ENCODE measurements at places on chromosomes 12 and 14.

DNA sequence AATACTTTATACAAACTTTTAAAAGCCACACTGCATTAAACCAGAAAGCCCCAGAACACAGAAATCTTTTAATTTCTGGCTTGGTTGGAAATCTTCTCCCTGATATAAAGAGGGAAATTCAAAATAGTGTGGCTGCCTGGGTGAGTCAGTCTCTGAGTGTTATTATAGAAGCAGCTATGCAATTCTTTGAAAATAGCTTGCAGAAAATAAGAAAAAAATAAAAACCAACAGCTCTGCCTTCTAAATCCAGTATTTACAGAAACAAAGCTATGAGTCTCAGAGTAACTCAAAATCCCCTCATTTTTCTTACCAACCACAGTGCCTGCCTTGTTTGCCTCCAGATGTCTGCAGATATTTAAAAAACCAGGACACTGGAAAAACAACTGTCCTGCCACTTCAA is 68.6 kb upstream of the FERMT2 start:
- no peak for DNase-seq
- no peak overlapping the region for H3K4me3 ChIP-seq
- H3K27ac ChIP-seq: no peak overlapping the region

- no peaks in the 10 kb centered on the region for H3K36me3 ChIP-seq
- DNase-seq: no peak
- no peak overlapping the region for H3K4me3 ChIP-seq
- no peak overlapping the region for H3K27ac ChIP-seq
- H3K27me3 ChIP-seq: no peaks in the 10 kb centered on the region
Observed at GRCh38 chr12:113103756-113104450, 31.7 kb downstream of the RASAL1 start.

- DNase-seq: peak; percentile 43
- H3K27me3 ChIP-seq: no peaks in the 10 kb centered on the region
- no peak overlapping the region for H3K4me3 ChIP-seq
- peaks cover 19% of the 10 kb centered on the region for H3K36me3 ChIP-seq
- H3K4me1 ChIP-seq: peaks cover 5% of the 10 kb centered on the region
- peak overlapping the region; percentile 88 for H3K27ac ChIP-seq
Observed at GRCh38 chr12:109588461-109589239, 15.1 kb downstream of the MVK start.

DNA sequence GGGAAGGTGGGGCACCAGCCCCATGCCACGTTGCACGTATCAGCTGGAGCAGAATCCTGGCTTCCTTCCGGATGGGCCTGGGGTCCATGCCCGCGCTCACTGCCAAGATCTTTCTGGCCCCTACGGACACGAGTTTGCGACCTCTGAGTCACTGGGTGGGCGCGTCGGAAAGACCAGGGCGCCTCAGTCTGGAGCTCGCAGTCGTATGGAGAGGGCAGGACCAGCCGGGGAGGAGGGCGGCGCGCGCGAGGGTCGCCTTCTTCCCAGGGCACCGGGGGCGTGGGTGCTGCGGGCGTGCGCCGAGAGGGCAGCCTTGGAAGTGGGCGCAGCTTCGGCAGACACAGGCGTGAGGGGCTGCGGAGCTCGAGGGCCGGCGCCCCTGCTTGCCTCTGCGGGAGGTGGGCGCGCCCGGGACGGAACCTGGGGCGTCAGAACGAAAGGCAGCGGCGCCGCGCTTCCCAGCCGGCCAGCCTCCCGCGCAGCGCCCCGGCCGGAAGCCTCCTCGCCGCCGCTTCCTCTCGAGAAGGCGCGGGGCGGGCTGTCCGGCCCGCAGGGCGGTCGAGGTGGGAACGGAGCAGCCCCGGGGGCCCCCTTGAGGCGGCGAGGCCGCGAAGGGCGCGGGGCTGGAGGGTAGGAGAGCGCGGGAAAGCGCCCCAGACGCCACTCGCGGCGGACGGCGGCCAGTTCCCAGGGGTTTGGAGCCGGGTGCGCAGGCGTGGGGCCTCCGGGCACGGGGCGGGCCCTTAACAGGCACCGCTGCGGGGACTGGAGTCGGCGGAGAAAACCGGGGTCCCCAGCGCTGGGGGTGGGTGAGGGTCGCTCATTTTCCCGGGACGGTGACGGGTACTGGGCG is at the start of gene ARL6IP4:
Gene ARL6IP4, plus strand, starts transcription at position 499 of the 853 bp plus-strand sequence. CDS start 459 bp downstream, outside the sequence.
- no peaks in the 10 kb centered on the region for H3K36me3 ChIP-seq
- peak; percentile 68 for DNase-seq
- no peaks in the 10 kb centered on the region for H3K27me3 ChIP-seq
- H3K27ac ChIP-seq: peak within 1 kb of the TSS; percentile 72
- H3K4me3 ChIP-seq: peak within 1 kb of the TSS; percentile 91

GRCh38 chr14:64008016-64008415 is 155.2 kb downstream of the SYNE2 start:
- H3K27ac ChIP-seq: no peak overlapping the region
- no peaks in the 10 kb centered on the region for H3K36me3 ChIP-seq
- H3K4me1 ChIP-seq: no peaks in the 10 kb centered on the region
- no peak for DNase-seq
- no peaks in the 10 kb centered on the region for H3K27me3 ChIP-seq

DNA sequence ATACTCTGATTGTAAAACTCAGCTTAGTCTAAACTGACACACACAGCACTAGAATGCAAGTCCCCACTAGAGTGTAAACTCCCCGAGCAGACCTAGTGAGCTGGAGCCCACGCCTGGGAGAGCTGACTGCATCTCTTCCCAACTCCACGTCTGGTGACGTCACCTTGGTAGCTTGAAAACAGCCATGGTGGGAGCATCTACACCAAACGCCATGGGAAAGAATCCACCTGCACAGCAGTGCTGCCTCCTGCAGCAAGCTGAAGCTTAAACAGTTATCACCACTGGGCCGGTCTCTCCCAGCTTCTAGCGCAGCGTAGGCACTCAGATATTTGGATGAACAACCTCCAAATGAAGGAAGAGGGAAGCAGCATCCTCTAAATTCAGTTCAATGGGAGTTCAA is 4.3 kb upstream of the PAPLN start:
- H3K4me3 ChIP-seq: no peak overlapping the region
- H3K27me3 ChIP-seq: no peaks in the 10 kb centered on the region
- peaks cover 2% of the 10 kb centered on the region for H3K4me1 ChIP-seq
- DNase-seq: no peak
- no peak overlapping the region for H3K27ac ChIP-seq
